ENCODE measurements at places on chromosomes 3 and 15.

- DNase-seq: no peak
These were observed 153.3 kb downstream of the ECT2 start for GRCh38 chr3:172903642-172904320.

DNA sequence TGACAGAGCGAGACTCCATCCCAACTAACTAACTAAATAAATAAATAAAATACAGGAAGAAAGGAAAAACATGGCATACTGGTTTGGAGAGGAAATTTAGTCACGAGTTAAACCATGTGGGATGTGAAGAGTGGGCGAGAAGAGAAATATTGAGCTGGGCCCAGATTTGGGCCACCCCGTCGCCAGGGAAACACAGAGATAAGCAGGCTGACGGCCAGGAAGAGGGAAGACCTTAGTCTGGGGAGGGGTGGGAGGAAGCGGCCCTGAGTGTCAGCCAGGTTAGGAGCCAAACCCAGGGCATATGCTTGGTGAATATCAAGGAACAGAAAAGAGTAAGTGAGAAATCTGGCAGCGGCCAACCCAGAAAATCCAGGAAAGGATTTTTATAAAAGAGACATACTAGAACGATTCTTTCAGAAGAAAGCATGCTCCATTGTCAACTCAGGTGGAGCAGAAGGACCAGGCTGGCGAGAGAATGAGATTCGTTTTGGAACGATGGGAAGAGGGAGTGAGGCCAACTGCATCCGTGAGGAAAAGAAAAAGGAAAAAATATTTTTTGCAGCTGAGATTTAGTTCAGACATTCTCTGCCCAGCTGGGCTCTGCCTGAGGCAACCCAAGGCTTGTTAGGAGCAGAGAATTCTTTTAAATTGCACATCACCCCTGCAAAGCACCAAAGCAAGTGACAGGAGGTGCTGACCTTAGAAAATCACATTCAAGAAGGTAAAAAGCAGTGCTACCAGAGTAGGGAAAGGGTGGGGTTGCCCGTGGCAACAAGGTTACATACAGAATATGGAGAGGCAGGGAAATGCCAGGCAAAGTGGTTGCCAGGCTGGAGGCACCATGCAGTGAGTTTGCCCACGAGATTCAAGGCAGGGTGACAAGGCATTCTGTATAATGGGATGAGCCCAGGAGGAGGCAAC lies 59.3 kb upstream of the RAD18 start:
- DNase-seq: no peak

DNA sequence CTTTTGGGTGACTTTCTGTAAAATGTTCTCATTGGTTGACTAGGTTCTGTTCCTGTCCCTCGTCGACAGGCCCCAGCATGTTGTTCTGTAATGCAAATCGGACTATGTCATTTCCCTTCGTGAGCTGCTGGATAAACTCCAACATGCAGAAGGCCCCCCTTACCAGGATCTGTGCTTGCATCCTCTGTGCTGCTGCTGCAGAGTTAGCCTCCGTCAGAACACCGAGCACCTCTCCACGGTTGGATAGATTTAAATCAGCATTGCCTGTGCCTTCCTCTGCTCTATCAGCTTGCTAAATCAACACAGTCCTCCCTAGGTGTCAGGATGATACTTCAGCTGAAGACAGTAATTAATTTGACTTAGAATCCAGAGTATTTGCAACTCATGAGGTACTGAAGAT lies 12.7 kb upstream of the MINDY4B start:
- no peak for DNase-seq

GRCh38 chr3:149145974-149146373 lies 16.5 kb downstream of the HPS3 start:
- no peak for DNase-seq

DNA sequence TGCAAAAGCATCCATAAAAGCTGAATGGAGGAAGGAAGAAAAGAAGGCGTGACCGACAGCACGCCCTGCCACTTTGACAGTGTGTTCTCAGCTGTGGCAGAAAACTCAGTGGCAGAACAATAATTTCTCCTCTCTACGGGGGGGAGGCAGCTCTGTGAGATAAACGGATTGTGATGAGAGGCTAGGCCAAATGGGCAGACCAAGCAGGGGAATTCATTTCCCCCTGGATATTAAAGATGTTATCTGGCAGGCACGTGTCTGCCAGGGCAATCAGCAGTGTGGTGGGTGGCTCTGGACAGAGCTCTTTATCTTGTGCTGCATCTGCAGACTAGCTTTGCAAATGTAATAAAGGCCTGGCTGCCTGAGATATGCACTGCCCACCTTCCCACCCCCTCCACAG lies 1.9 kb upstream of the RMDN3 start:
- DNase-seq: no peak

- DNase-seq: no peak
These were observed 76.9 kb downstream of the RPN1 start for GRCh38 chr3:128573707-128574162.

- DNase-seq: no peak
These were observed 16.9 kb downstream of the MRPL46 start for GRCh38 chr15:88450125-88450798.

Data from cardiac septum (tissue), 1 donor.